ENCODE measurements at places on chromosomes 12 and 14.

- DNase-seq, result no peak
Observed at GRCh38 chr14:65204056-65204455, 101.7 kb upstream of the MAX start.

- no peak for DNase-seq
Observed at GRCh38 chr12:106193394-106194215, 54.2 kb downstream of the CKAP4 start.

DNA sequence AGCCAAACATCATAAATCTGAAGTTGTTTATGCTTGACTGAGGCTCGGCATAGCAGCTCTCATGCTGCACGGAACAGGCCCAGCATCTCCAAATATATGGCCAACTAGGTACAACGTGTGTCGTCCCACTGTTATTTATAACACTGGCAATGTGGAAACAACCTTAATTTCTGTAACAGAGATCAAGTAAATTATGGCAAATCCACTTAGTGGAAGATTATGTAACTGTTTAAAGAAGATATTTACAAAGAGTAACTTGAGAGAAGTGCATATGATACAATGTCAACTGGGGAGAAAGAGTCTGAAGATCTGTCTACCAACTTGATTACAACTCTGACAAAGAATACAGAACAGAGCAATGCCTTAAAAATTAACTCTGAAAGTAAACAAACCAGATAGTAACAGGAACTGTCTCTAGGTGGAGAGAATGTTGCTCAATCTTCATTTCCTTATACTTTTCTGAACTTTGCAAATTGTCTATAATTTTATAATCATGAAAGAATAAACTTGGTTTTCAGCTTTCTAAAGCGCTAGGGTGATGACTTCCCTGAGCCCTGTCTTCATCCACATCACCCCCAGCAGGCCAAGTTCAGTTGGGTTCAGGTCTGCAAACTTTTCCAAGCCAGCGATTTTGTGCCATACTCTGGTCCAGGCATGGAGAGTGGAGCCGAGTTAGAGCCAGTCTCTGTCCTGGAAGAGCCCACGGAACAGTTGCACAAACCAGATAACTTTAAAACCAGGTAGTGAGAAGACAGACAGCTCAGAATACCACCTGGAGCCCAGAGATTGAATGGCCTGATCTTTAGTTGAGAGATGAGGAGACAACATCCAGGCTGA is 44.3 kb upstream of the BDKRB2 start:
- no peak for DNase-seq

- no peak for DNase-seq
Observed at GRCh38 chr14:23076785-23077408, 18.0 kb downstream of the ACIN1 start.

DNA sequence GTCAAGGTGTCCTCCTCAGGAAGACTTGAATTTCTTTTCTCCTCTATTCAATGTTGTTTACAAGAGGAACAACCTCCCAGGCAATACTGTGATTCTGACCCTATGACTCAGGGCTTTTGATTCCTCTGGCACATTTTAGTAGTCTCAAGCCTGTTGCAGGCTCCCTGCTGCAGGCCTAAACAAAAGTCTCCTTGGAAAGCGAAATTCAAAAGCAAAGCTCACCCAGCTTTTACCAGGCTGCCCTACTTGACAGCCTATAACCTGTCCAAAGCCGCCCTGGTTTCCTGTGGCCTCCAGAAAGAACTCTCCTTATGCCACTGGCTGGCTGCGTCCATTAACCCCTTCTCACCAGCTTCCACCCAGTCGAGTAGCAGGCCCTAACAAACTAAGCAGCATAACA is 11.6 kb downstream of the FGD6 start:
- no peak for DNase-seq

Data from iPS DF 19.7 (cell line).